A549 treated with Mapracorat at 1 μM for 4 hours (cell line): ENCODE measurements at places on chromosomes 1 and 21. TPM values are rescaled to one million over a fixed set of nuclear protein-coding genes. Genes with fewer than 3 reads are reported as not detected.

CRNN gene
- total RNA-seq, result not detected in 5 replicates

AMPD1 gene
- not detected in 5 replicates for total RNA-seq

KCNJ15 gene
- total RNA-seq, result 0.27 to 0.55 TPM (median 0.32 TPM) in 3 of 5 replicates, not detected in the others

DDAH1 gene
- total RNA-seq, result 6.4 to 7.4 TPM (median 7.2 TPM) in 5 replicates

TEX38 gene
- not detected in 5 replicates for total RNA-seq
